ENCODE measurements at places on chromosomes 5 and 9. TPM values are rescaled to one million over a fixed set of nuclear protein-coding genes. Genes with fewer than 3 reads are reported as not detected.

GRCh38 chr9:69236188-69236587 is 62.1 kb downstream of the TJP2 start:
- DNase-seq = no peak

The SARDH gene
- 15.2 TPM for total RNA-seq

- DNase-seq = no peak
These were observed 4.8 kb upstream of the TEX10 start for GRCh38 chr9:100357501-100357900.

DNA sequence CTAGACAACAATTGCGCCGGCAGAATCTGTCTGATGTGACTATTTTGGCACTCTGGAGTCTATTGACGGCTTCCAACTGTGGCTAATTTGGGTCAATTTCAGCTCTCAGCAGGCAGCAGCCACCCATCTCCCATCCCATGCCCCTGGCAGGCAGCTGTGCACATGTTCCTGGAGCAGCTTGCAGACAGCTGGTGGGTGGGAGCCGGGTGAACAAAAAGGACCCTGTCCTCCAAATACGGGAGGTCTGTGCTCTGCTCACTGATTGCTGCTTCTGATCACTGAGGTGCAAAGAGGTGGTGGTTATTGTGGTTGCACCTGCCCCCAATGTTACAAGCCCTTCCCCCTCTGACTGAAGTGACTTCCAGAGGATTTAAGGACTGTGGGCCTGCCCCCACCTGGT is 45.0 kb upstream of the N4BP3 start:
- DNase-seq = no peak

The TMEM232 gene
- total RNA-seq = 1.3 TPM

DNA sequence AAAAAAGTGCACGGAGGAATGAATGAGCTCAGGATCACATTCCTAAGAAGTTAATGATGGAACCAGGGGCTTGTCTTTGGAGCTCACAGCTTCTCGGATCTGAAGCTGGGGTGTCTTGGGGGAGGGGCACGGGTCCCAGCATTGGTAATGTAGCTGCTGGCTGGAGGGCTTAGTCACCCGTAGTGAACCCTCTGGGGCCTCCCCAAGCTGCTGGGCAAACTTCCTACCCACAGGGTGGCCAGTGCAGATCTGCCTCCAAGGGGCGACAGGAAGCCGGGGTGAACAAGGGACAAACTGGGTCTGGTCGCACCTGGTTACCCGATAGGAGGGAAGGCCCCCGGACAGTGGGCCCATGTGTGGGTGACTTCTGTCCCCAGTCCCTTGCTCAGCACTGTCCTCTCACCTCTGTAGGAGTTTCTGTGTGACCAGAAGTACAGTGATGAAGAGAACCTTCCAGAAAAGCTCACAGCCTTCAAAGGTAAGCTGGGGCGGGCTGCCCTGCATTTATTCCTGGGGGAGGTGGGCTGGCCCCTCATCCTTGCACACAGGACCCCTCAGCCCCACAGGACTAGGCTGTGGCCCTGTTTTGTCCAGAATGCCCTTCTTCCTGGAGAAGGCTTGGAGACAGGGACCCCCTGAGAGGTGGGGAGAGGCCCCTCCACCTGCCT is 14.1 kb upstream of the NUP214 start:
- DNase-seq = no peak

The SLC34A3 gene
- total RNA-seq = 0.13 TPM
